ENCODE measurements at places on chromosomes 7 and 10. TPM values are rescaled to one million over a fixed set of nuclear protein-coding genes. Genes with fewer than 3 reads are reported as not detected.

DNA sequence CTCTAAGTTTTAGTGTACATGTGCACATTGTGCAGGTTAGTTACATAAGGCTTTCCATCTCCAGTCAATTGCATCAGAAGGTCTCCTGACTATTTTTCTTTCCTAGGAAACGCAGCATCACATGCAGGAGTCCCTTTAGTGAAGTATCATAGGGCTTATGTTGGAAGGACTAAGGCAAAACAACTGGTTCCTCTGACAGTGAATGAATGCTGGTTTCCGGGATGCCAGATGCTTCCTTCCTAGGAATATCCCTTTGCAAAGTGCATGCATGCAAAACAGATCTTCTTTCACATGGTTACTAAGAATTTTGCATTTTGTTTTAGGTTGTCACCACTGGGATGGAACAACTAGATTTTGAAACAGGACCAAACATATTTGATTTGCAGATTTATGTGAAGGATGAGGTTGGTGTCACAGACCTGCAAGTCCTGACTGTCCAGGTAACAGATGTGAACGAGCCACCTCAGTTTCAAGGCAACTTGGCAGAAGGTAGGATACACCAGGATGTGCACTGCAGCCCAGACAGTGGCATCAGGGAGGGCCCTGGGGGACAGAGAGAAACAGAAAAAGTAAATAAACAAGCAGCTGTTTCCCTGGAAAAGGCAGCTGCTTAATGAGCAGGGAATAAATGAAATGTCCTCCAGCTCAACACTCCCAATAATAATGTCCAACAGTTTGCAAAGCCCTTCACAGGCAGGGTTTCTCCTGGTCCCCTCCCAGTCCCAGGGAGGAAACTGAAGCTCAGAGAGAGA, 17.8 kb downstream of the CDHR3 start:
- no peak for DNase-seq

- no peak for DNase-seq
These were observed 53.0 kb downstream of the ARHGAP12 start for GRCh38 chr10:31875608-31876007.

GRCh38 chr10:77921395-77921794, 5.2 kb downstream of the DLG5 start:
- no peak for DNase-seq

DNA sequence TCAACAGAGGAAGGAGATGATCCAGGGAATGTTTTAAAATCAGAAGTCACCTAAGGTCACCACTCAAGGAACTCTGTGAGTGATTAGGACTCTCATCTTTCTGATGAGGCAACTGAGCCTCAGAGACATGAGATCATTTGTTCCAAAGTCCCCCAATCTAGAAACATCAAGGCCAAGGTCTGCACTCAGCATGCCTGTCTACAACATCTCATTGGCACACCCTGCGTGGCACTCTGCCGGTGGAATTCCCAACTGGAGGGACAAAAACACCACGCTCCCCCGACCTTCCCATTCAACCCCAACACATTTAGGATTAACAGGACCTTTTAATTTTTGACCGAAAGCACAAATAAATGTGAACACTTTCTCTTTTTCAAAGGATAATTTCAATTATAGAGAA, 31.4 kb downstream of the CPXM2 start:
- DNase-seq, result no peak

The UCN3 gene
- total RNA-seq, result not detected

DNA sequence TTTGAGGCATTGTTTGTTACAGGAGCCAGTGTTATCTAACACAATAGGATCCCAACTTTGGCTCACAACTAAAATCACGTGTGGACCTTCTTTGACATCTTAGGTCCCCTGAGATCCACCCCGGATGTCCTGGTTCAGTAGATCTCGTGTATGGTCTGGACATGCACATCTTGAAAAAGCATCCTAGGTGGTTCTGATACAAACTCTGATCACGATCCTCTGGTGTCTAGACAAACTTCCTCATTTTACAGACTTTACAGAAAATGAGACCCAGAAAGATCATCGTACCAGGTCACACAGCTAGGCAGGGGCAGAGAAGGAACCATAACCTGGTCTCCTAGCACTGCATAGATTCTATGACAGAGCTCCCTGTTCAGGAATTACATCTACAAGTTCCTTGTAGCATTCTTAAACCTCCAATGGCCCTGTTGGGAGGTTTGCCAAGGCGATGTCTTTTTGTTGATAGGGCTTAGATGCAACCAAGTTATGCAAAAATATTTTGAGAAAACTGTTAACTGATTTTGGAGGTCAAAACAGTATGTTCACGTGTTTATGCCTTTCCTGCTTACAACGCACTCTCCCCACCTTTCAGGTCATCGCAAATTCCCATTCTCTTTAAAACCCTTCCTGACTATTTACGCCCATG, 30.8 kb upstream of the CHST15 start:
- no peak for DNase-seq

- no peak for DNase-seq
These were observed 117.4 kb upstream of the GNAI1 start for GRCh38 chr7:80017101-80017698.

DNA sequence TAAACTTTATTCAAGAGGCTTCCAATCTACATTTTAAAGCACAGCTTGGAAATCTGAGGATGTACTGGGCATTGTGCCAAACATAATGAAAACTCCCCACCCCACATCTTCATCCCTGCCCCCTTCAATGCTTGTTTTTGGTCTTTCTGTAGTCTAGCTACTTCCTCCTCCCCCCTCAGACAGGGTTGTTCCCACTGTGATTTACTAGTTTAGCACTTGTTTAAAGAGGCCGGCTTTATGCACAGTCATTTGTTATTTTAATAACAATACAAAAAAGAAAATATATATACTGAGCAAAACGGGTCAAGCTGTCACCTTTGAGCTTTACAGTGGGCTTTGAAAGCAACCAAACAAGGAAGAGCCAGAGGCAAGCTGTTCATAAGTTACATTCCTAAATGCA, 132.6 kb downstream of the CHRM2 start:
- no peak for DNase-seq

DNA sequence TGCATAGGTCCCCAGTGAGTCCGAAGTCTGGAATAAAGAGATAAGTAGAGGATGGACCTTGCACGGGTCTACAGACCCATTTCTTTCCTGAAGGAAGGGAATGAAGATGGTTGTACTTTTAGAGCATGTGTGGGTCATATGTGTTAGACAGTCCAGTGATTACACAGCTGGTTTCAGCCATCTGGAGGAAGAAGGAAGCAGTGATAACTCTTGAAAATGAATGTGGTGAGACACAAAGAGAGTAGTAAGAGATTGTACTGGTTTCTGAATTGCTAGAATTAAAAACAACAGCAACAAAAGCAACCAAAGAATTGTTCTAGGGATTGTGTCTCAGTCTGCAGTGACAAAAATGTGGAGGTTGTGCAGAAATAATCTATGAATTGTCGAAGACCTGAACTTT, 258.9 kb downstream of the SUGCT start:
- DNase-seq, result no peak

The FKBP6 gene
- 16.5 TPM for total RNA-seq

The CALHM2 gene
- total RNA-seq, result 11.7 TPM

The TRPV5 gene
- not detected for total RNA-seq

DNA sequence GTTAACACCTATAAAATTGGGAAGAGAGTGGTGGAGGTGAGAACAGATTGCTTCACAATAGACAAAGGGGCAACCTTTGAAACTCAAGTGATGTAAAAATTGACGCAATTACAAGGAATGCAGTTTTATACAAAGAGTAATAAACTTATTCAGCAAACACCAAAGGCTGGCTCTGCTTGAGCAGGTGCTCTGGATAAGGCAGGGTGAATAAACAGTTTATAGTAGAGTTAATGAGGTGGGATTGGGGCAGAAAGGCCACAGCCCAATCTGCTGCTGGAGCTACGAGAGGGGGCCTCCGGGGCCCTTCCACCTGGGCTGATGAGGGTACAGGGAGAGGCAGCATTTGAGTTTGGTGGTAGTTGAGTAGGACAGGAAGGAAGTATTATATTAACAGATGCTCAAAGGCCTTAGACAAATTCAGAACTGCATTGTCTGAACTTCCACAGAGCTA, 6.0 kb downstream of the MUC12 start:
- no peak for DNase-seq

The OLAH gene
- 5.3 TPM for total RNA-seq

GRCh38 chr10:117544711-117545140, 2.2 kb downstream of the EMX2 start:
- DNase-seq, result no peak

DNA sequence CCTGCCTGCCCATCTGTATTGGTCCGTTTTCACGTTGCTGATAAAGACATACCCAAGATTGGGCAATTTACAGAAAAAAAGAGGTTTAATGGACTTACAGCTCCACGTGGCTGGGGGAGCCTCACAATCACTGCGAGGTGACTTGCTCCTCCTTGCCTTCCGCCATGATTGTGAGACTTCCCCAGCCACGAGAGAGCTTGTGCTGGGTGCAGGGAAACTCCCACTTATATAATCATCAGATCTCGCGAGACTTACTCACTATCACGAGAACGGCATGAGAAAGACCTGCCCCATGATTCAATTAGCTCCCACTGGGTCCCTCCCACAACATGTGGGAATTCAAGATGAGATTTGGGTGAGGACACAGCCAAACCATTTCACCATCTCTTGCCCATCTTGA, 111.8 kb downstream of the MYL10 start:
- no peak for DNase-seq

The CPA2 gene
- not detected for total RNA-seq

DNA sequence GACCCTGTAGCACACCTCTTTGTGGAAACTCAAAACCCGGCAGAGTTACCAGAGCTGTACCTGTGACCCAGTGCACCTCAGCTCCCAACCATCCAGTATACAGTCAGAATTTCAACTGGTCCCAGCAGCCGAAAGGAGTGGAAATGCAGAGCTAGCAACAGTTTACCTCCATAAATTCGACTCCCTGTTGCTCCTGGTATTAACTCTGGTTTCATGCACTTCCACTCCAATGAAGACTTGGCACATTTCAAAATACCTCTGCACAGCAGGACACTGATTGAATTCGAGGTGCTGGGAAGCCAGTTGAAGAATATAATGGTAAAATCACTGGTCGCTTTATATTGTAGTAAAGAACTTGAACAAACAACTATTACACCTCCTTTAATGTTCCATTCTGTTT, 17.9 kb upstream of the TIAL1 start:
- DNase-seq, result no peak

- DNase-seq, result no peak
These were observed 17.6 kb downstream of the BCCIP start for GRCh38 chr10:125840955-125841354.

DNA sequence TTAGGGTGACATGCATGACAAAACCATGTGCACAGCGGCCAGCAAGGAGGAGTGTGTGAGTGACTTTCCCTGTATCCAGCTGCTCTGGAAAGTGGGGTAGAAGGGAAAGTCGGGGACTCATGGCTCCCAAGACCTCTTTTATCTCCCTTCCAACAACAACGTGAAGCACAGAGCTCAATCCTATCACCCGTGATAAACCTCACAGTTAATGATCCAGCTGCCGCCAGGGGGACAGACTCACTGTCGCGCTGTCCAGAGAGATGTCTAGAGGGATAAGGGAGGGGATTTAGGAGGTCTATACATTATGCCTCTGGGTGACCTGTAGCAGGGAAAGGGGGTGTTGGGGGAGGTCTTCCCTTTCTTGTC, 84.0 kb upstream of the SMNDC1 start:
- DNase-seq, result no peak

The TAC1 gene
- not detected for total RNA-seq

The GBX1 gene
- not detected for total RNA-seq
